ENCODE measurements at places on chromosomes 1 and 21.
A peak's percentile ranks its signal among the peaks of the same experiment; 100 is the strongest.

DNA sequence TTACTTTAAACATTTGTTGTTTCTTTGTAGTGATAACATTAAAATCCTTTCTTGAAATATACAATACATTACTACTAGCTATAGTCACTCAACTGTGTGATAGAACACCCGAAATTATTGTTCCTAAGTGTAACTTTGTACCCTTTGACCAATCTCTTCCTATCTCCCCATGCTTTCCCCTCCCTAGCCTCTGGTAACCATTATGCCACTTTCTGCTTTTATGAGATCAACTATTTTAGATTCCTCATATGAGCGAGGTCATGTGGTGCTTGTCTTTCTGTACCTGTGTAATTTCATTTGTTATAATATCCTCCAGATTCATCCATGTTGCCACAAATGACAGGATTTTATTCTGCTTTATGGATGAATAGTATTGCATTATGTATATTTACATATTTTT lies 629.0 kb downstream of the USP25 start:
- no peak for DNase-seq

- DNase-seq = peak; percentile 85
Observed at GRCh38 chr21:39387461-39388037, 38.7 kb upstream of the HMGN1 start.

GRCh38 chr21:41611966-41612606 lies 104.1 kb upstream of the TMPRSS2 start:
- no peak for DNase-seq

DNA sequence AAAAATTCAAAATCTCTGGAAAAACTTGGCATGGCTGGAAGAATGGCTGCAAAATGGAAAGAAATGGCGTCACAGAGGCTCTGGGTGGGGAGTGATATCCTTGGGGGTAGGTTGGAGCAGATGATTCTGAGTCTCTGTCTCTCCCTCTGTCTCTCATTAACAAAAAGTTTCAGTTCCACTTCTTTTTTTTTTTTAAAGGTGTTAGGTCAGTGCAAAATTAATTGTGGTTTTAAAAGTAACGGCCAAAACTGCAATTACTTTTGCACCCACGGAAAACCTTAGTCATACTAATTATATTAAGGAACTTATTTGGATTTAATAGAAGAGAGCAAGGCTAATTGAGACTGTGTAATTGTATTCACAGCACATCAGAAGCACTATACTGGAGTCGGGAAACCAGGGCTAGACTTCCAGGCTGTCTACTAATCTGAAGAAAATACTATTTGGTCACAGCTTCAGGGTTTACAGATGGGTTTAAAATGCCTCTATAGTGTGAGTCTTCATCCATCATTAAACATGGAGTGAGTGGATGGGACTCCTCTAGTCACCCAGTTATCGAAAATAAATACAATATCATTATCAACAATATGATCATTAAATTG lies 289.1 kb upstream of the PLD5 start:
- DNase-seq = no peak

DNA sequence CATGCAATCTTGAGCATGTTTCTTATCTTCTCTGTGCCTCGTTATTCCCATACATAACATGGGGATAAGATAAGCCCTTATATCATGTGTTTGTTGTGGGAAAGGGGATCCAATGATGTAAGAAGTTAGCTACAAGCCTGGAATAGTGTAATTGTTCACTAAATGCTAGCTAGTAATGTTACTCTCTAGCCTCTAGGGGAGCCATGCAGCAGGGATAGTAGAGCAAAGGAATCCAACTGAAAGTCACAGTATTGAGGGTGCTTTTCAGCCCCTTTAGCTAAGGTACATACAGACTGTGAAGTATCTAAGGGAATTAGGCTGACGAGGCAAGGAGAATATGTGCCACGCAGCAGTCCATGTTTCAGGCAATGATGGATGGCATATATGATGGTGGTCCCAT lies 46.9 kb downstream of the IL23R start:
- DNase-seq = no peak

DNA sequence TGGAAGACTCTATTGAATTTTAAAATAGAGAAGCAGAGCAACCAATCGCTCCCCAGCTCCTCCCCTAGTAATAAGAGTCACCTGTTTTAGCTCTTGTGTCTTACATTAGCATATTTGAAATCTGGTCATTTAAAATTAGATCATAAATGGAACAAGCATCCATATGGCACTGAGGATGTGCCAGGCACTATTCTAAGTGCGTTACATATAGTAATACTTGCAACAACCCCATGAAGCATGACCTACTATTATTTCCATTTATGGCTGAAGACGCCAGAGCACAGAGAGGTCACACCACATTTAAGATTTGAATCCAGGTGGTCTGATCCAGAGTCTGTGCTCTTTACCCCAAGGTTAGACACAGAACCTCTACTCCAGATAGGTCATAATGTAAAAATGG lies 82.0 kb upstream of the HIVEP3 start:
- no peak for DNase-seq

DNA sequence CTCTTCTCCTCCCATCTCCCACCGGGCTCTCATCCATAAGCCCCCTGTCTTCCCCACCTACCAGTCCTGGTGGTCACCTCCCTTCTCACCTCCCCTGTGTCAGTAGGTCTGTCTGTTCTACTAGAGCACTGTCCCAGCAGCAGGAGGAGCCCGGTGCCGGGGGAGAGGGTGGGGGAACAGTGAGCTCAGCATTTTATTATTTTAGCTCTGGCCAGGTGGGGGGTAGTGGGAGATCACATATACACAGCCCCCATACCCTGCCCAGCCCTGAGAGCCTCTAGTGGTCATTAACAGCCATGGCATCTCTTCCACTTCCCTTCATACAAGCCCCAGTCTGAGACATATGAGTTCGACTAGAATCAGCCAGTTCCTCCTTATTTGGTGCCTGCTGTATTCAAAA lies at the start of gene TMOD4:
TMOD4 (minus strand) TSS at position 119 of the 400 bp plus-strand sequence. CDS start 1,106 bp downstream, outside the sequence.
- no peak for DNase-seq

DNA sequence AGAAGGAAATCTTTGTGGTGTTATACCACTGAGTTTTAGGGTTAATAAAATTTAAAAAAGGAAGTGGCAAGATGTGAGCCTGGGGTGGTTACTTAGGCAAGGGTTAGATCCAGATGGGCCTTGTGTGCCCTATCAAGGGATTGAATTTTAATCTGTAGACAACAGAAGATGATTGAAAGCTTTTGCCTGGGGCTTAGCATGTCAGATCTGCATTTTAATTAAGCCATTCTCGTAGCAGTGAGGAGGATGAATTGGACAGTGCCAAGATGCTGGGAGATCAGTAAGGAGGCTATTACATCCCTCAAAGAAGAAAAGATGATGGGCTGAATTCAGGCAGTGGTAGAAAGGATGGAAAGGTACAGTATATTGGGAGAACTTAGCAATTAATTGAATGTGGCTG lies 42.3 kb downstream of the HMGB4 start:
- no peak for DNase-seq

GRCh38 chr1:66617362-66618184 lies 83.6 kb downstream of the SGIP1 start:
- no peak for DNase-seq
